ENCODE measurements at places on chromosomes 1 and 21.

- no peak for DNase-seq
Measured at GRCh38 chr1:101142244-101142643, 94.6 kb upstream of the S1PR1 start.

GRCh38 chr1:212623603-212624002 lies 15.0 kb downstream of the ATF3 start:
- DNase-seq = no peak

DNA sequence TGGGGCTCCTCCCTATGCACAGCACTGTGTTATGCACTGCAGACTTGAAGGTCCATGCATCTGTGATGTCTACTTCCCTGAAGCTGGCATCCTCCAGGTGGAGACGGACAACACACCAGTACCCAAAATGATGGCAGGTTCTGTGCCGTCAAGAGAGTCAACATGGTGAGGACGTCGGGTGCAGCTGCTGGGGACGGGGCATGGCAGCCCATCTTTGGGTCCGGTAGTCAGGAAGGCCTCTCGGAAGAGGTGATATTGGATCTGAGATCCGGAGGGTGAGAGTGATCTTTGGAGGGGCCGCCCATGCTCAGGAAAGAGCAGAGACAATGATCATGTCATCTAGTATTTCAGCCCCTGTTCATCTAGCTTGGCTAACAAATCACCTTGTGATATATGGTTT lies 104.1 kb downstream of the RIPK4 start:
- no peak for DNase-seq

GRCh38 chr21:38120984-38121855 lies 135.6 kb upstream of the KCNJ15 start:
- no peak for DNase-seq

DNA sequence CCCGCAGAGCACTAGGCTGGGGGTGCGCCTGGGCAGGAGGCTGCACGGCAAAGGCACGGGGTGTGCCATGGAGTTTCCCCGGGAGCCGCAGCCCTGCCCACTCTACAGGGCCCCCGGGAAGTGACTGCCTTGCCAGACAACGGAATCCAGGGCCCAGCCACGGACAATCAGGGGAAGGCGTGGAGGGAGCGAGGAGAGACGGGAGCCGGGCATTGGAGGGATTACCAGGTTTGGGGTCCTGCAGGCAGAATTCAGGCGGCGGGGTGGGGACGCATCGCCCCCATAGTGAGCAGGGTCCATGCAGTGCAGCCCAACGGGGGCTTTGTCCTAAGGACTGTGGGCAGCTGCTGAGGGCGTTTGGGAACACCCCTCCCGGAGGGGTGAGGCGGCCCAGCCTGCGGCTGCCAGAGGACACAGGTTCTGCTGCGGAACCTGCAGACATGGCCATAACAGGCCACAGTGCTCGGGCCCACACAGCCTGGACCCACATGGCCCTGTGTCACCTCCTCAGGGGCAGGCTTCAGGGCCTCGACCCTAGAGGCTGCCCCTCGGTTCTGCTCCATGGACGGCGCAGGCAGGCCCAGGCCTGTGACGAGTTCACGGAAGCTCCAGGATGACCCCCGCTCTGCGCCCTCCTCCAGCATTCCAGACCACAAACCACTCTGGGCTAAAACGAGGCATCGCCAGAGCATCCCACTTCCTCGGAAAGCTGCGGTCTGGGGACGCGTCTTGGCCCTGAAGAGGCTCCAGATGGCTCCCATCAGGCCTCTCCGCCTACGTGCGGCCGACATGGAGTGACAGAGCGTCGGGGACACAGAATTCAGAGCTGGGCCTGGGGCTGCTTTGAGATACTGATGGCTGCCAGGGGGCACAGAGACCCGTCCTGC lies 54.5 kb downstream of the COL6A1 start:
- no peak for DNase-seq

DNA sequence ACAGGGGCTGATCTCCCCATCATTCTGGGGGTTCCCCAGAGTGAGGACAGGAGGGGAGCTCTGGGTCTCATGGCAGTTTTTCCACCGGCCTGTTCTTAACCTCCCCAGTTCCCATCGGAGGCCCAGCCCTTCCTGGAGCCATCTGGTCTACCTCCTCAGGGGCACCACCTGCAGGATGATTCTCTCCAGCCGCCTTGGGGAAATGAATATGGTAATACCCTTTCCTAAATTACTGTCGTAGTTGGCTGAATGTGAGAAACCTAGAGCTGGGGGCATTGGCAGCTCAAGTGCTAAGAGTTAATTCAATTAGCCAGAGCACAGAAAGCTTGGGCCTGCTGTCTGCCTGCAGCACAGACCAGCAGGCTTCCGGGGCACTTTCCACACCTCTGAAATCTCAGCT lies 64.9 kb downstream of the TAS1R2 start:
- DNase-seq = no peak

- DNase-seq = no peak
Measured at GRCh38 chr1:22967833-22968232, 4.8 kb downstream of the LACTBL1 start.

- DNase-seq = no peak
Measured at GRCh38 chr1:219507437-219507836, 105.5 kb downstream of the ZC3H11B start.

DNA sequence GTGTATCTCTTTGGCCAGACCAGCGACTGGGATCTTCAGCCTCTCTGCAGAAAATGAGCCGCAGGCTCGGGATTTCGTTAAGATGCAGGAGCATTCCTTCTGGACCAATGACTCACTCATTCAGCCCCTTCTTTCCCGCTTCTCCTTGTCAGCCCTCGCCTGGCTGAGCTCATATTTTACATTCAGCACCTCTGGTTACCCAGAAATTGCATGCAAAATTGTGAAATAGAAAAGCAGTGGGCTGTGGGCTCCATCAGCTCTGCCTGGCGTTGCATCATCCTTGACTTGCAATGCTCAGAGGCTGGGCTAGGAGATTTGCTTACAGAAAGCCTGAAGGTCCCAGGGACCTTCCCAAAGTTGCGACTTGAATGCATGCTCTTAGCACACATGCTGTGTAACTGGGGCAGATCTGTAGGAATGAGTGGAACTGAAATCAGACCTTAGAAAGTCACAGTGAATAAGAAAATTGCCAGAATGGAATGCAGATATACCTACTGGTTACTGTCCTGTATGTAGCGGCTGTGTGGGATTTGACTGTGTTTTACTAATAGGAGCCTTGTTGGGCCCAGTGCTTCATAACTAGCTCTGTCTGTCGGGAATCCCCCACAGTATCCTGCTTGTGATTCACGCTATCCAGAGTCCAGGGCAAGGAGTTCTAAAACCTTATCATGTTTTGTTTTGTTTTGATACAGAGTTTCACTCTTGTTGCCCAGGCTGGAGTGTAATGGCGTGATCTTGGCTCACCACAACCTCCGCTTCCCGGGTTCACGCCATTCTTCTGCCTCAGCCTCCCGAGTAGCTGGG lies 444.8 kb downstream of the KIF26B start:
- no peak for DNase-seq
